ENCODE measurements at places on chromosomes 3 and 15.

GRCh38 chr3:139517321-139518065 is 22.0 kb downstream of the RBP1 start:
- H3K36me3 ChIP-seq = no peaks in the 10 kb centered on the region
- H3K27ac ChIP-seq = no peak overlapping the region
- no peaks in the 10 kb centered on the region for H3K27me3 ChIP-seq
- H3K4me3 ChIP-seq = no peak overlapping the region
- DNase-seq = no peak

- no peaks in the 10 kb centered on the region for H3K27me3 ChIP-seq
- DNase-seq = no peak
- no peak overlapping the region for H3K27ac ChIP-seq
- H3K4me1 ChIP-seq = peaks cover 35% of the 10 kb centered on the region
- no peaks in the 10 kb centered on the region for H3K36me3 ChIP-seq
These were observed 23.4 kb downstream of the SMAD6 start for GRCh38 chr15:66725464-66725785.

DNA sequence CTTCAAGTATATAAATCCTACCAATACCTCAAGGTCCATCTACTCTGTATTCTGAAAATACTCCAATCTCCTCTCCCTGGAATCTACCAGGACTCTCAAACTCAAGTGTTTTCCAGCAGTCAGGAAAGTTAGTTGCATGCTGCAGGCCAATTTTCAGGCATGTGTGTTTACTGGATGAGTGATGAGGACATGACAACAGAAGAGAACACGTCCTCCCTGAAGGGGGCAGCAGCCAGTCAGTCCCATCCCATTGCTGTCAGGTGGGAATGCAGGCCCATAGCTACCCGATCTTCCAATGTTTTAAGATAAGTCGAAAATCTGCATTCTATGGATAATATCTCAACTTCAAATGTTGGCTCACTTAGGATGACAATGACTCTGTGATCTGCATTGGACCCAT is 496.2 kb downstream of the FHIT start:
- peaks cover 6% of the 10 kb centered on the region for H3K4me1 ChIP-seq
- no peaks in the 10 kb centered on the region for H3K27me3 ChIP-seq
- no peak overlapping the region for H3K4me3 ChIP-seq
- no peak for DNase-seq

GRCh38 chr3:113147681-113148261 is 63.6 kb upstream of the BOC start:
- peak; percentile 42 for DNase-seq
- H3K36me3 ChIP-seq = no peaks in the 10 kb centered on the region
- H3K4me3 ChIP-seq = no peak overlapping the region
- peak overlapping the region; percentile 69 for H3K27ac ChIP-seq
- H3K27me3 ChIP-seq = no peaks in the 10 kb centered on the region
- H3K4me1 ChIP-seq = no peaks in the 10 kb centered on the region

DNA sequence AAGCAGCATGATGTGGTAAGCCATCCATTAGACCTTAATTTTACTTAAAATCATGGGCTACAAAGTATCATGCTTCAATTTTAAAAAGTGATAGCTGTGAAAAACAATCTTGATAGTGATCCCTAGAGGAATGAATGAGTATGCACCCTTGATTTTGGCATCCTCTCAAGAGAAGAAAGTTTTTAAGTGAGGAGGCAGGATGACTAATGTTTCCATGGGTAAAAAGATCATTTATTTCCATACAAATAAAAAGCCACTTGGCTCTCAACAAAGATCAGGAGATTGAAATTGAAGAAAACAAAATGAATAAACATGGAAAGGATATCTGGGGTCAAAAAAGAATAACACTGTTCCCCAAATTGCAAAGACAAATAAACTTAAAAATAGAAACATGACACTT is 305.4 kb downstream of the MEX3B start:
- no peak for DNase-seq
- peaks cover 8% of the 10 kb centered on the region for H3K4me1 ChIP-seq
- H3K4me3 ChIP-seq = no peak overlapping the region
- no peak overlapping the region for H3K27ac ChIP-seq

DNA sequence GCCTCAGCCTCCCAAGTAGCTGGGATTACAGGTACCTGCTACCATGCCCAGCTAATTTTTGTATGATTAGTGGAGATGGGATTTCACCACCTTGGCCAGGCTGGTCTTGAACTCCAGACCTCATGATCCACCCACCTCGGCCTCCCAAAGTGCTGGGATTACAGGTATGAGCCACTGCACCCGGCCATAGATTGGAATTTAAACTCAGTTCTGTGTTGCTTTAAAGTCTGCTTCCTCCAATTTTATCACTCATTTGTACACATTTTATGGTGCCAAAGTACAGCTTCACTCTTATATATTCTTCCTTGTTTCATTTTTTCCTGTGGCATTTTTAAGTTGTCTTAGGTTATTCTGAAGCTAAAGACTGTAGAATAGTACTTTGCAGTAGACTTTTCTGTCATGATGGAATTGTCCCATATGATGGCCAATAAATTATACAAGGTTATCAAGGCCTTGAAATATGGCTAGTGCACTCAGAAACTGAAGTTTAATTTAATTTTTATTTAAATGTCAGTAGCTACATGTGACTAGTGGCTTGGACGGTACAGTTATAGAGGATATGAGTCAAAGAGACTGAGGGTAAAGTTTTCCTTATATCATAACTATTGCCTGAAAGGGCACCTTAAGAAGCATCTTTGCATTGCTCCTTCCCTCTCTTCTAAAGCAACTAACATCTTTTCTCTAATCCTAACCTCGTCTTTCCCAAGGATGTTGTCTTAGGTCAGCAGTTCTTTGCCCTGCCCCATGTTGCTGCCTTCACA is 28.1 kb downstream of the ATP11B start:
- H3K27me3 ChIP-seq = no peaks in the 10 kb centered on the region
- H3K4me1 ChIP-seq = no peaks in the 10 kb centered on the region
- no peak for DNase-seq
- peaks cover 13% of the 10 kb centered on the region for H3K36me3 ChIP-seq
- no peak overlapping the region for H3K4me3 ChIP-seq
- H3K27ac ChIP-seq = no peak overlapping the region

DNA sequence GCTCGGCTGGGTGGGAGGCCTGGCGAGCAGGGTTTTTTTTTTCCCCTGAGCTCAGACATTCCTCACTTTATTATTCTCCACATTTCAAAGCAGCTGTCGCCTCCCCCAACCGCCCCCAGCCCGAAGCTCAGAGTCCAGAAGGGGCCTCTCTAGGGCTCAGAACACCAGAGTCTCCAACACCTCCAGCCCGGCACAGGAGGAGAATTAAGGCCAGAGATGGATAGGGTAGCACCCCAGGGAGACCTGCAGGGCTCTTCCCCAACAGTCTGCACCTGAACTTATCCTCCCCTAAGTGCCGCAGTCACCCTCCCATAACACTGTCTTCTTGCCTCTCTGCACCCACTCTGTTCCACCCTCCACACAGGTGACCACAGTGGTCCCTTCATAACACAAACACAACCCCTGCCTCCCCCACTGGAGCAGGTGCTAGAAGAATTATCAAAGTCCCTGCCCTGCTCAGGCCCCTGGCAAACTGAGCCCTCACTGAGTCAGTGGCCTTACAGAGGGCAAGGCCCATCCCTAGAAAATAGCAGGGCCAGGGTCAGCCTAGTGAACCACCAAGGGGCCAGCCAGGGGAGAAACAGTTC is 14.1 kb downstream of the MYL3 start:
- no peaks in the 10 kb centered on the region for H3K27me3 ChIP-seq
- DNase-seq = peak; percentile 31
- H3K27ac ChIP-seq = peak overlapping the region; percentile 45
- no peak overlapping the region for H3K4me3 ChIP-seq
- no peaks in the 10 kb centered on the region for H3K36me3 ChIP-seq
- H3K4me1 ChIP-seq = peaks cover 47% of the 10 kb centered on the region

GRCh38 chr3:49377483-49377882 is 19.3 kb upstream of the GPX1 start:
- H3K27ac ChIP-seq = no peak overlapping the region
- no peaks in the 10 kb centered on the region for H3K27me3 ChIP-seq
- no peak overlapping the region for H3K4me3 ChIP-seq

DNA sequence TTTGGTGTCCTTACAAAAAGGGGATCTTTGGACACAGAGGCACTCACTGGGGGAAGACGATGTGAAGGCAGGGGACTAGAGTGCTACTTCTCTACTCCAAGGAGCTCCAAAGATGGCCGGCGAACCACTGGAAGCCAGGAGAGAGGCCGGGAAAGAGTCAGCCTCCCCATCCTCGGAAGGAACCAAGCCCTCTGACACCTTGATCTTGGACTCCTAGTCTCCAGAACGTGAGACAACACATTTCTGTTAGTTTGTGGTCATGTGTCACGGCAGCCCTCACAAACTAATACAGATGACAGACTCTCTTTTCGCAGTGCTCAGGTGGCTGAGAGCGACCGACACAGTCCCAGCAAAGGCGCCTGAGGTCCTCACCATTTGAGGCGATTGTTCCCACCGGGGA is 24.4 kb upstream of the ATP2B2 start:
- H3K27me3 ChIP-seq = peaks cover 8% of the 10 kb centered on the region
- H3K4me3 ChIP-seq = no peak overlapping the region
- peak; percentile 4 for DNase-seq
- H3K4me1 ChIP-seq = no peaks in the 10 kb centered on the region
- H3K36me3 ChIP-seq = no peaks in the 10 kb centered on the region

DNA sequence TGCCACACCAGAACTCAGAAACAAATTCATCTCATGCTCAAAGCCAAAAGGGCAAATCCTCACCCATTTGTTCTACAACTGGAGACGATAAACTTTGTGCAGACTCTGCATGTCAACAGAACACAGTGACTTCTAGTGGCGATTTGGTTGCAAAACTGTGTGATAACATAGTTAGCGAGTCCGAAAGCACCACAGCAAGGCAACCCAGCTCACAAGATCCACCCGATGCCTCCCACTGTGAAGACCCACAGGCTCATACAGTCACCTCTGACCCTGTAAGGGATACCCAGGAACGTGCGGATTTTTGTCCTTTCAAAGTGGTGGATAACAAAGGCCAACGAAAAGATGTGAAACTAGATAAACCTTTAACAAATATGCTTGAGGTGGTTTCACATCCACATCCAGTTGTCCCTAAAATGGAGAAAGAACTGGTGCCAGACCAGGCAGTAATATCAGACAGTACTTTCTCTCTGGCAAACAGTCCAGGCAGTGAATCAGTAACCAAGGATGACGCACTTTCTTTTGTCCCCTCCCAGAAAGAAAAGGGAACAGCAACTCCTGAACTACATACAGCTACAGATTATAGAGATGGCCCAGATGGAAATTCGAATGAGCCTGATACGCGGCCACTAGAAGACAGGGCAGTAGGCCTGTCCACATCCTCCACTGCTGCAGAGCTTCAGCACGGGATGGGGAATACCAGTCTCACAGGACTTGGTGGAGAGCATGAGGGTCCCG is 199.7 kb downstream of the AKAP13 start:
- no peaks in the 10 kb centered on the region for H3K27me3 ChIP-seq
- H3K36me3 ChIP-seq = peaks cover 8% of the 10 kb centered on the region
- H3K27ac ChIP-seq = peak overlapping the region; percentile 96
- peaks cover 93% of the 10 kb centered on the region for H3K4me1 ChIP-seq

- no peaks in the 10 kb centered on the region for H3K27me3 ChIP-seq
- no peak overlapping the region for H3K4me3 ChIP-seq
- no peak for DNase-seq
- H3K27ac ChIP-seq = no peak overlapping the region
- no peaks in the 10 kb centered on the region for H3K4me1 ChIP-seq
- no peaks in the 10 kb centered on the region for H3K36me3 ChIP-seq
These were observed 36.4 kb downstream of the CEP152 start for GRCh38 chr15:48774484-48774883.
